ENCODE measurements at places on chromosomes 12 and 14.

DNA sequence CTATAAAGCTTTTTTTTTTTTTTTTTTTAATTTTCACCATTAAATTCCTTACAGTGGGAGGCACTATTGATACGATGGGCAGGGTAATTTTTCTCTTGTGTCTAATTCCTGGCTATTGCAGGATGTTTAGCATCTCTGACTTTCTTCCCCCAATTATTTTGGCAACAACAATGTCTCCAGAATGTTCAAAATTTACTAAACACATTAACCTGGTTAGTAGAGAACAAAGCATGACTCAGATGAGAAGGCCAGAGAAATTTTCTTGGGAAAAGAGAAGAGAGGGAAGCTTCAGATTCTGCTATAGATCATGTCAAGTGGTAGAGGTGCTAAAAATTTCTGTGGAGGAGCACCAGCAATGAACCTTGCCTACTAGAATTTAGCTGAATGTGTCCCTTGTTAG lies 171.5 kb upstream of the PRICKLE1 start:
- no peak for DNase-seq

DNA sequence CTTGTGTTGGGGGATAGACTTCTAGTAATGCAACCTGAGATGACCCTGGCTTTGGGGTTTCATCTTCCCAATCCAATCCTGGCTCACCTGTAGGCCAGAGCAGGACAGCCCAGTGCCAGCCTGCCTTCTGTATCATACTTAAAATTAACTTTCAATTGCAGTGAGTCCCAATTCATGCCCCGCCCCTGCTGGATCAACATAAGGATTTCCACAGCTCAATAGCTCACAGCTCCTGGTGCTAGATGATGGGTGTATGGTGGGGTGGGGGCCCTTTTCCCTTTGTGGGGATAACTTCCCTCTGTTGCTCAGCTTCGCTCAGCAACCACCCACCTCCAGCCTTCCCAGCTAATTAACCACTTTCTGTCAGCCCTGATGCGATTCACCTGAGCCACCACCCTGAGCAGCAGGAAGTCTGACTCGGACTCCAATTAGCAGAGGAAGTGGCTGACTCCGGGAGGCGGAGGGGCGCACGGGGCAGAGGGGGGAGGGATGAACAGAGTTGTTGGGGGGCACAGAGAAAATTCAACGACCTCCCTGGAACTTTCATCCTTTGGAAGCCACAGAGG lies 24.3 kb upstream of the CHGA start:
- DNase-seq, result no peak

DNA sequence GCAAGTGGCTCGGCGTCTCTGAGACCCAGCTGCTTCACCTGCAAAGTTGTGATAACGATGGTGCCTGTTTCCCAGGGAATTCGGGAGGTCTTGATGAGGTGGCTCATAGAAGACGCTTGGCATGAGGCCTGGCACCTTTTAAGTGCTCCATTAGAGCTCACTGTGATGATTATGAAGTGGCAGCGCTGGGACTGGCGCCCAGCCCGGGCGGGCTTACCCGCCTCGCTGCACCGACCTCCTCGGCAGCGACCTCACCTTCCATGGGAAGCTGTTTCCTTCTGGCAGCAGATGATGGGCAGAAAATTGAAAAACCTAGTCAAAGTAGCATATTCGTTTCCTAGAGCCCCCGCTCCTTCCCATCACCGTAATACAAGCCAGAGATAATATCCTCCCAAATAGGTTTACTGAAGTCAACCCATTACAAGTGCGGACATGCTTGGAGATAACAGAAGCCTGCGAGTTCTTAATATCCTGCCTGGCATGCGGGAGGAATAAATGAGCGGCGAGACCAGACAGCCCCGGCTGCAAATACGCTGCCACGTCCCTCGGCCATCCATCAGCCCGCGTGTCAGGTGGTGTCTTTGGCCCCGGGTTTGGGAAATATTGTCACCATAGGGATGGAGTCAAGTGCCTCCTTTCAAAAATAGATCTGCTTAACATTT lies 35.2 kb upstream of the DLK1 start:
- no peak for DNase-seq

DNA sequence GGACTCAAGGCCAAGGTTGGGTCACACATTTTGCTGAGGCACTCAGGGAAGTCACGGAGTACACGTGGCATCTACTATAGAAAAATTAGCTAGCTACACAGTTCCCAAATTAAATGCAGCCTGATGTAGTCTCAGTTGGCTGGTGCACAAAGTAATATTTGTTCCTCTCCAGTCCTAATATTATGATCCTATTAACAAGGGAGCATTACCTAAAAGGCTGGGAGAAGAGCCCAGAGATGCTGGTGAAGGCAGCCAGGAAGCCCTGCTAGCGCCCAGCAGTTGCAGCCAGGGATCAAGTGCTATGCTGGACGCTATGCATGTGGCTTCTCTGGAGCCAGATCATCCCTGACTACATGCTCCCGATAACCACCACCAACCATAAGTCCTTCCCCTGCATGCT lies 88.0 kb upstream of the GSC start:
- DNase-seq, result no peak
